ENCODE measurements at places on chromosomes 11 and 22. TPM values are rescaled to one million over a fixed set of nuclear protein-coding genes. Genes with fewer than 3 reads are reported as not detected.

DNA sequence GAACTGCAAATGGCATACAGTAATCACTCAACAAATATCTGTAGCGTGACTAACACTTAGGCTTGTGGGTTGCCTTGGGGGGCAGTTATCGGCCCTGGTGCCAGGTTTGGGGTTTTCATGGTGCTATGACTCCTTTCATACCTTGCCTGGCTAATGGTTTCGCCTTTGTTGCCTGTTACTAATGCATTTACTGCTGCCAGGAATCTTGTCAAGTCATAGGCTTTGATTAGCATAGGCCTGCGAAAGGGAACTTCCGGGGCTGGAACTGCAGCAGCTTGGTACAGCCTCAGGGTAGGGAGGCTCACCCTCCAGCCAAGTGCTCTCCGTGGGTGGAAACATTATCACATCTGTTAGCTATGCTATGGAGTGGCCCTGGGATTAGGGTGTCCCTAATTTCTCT lies 13.2 kb downstream of the SLC25A18 start:
- H3K4me1 ChIP-seq = peaks cover 32% of the 10 kb centered on the region
- DNase-seq = peak; percentile 99
- H3K27me3 ChIP-seq = no peaks in the 10 kb centered on the region
- no peaks in the 10 kb centered on the region for H3K36me3 ChIP-seq
- peak overlapping the region; percentile 88 for H3K27ac ChIP-seq

DNA sequence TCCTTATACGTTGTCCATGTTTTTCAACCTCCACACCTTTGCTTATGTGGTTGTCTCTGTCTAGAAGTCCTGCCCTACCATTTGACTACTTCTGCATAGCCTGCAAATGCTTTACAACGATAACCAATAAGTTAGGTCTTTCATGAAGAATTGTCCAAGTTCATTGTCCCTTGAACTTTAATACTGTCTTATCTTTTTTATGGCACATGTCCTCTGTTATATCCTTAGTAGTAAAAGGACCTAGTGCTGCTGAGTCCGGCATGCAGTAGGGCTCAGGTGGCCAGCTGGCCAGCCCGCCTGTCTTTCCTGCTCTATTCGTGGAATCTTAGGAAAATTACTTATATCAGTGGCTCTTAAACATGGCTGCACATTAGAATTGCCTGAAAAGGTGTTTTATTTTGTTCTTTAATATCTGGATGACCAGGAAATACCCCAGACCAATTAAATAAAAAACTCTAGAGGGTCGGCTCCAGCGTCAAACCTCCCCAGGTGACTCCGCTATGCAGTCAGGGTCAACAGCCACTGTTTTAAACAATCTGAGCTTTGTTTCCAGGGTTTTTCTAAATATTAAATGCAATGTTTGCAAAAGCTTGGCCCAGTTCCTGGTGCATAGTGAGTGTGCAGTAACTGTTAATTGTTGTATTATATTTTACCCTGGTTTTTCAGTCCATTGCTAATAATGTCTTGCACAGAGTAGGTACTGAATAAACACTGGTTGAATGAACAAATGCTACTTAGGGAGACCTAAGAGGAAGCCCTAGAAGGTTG lies 64.6 kb upstream of the SESN3 start:
- H3K4me3 ChIP-seq = no peak overlapping the region
- no peak for DNase-seq
- H3K36me3 ChIP-seq = no peaks in the 10 kb centered on the region
- H3K27me3 ChIP-seq = no peaks in the 10 kb centered on the region
- H3K27ac ChIP-seq = no peak overlapping the region

- H3K4me3 ChIP-seq = no peak overlapping the region
- H3K4me1 ChIP-seq = no peaks in the 10 kb centered on the region
- peaks cover 44% of the 10 kb centered on the region for H3K27me3 ChIP-seq
- H3K27ac ChIP-seq = no peak overlapping the region
These were observed 25.0 kb upstream of the TMPRSS4 start for GRCh38 chr11:118051611-118052461.

- no peaks in the 10 kb centered on the region for H3K27me3 ChIP-seq
- no peaks in the 10 kb centered on the region for H3K4me1 ChIP-seq
- peaks cover 20% of the 10 kb centered on the region for H3K36me3 ChIP-seq
- no peak overlapping the region for H3K27ac ChIP-seq
These were observed 209.9 kb downstream of the LARGE1 start for GRCh38 chr22:33710326-33710725.

DNA sequence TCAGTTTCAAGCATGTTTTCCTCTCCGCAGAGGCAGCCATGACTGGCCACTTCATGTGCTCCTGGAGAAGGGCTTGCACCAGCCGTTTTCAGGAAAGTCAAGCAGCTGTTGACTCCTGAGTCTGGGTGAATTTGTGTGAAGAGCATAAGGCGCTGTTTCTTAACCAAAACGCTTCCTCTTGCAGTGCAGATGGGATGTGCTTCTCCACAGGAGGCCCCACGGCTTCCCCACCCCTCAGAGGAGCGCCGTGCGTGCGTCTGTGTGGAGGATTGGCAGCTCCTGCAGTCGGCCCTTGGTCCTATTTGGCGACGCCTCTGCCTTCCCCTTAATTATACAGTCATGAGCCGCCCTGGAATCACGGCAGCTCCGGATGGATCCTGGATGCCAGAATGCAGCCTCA lies 54.1 kb upstream of the B3GAT1 start:
- H3K27me3 ChIP-seq = no peaks in the 10 kb centered on the region
- H3K4me1 ChIP-seq = no peaks in the 10 kb centered on the region
- H3K4me3 ChIP-seq = no peak overlapping the region

- no peaks in the 10 kb centered on the region for H3K27me3 ChIP-seq
- no peak overlapping the region for H3K27ac ChIP-seq
- DNase-seq = no peak
- H3K36me3 ChIP-seq = peaks cover 19% of the 10 kb centered on the region
- H3K4me3 ChIP-seq = no peak overlapping the region
- peaks cover 32% of the 10 kb centered on the region for H3K4me1 ChIP-seq
These were observed 20.0 kb downstream of the APLP2 start for GRCh38 chr11:130089674-130090073.

GRCh38 chr11:103947546-103947919 lies 88.9 kb upstream of the DDI1 start:
- DNase-seq = peak; percentile 46
- no peaks in the 10 kb centered on the region for H3K36me3 ChIP-seq
- H3K27ac ChIP-seq = no peak overlapping the region
- H3K4me1 ChIP-seq = peaks cover 25% of the 10 kb centered on the region

- no peaks in the 10 kb centered on the region for H3K4me1 ChIP-seq
- H3K36me3 ChIP-seq = no peaks in the 10 kb centered on the region
- no peak for DNase-seq
- no peak overlapping the region for H3K27ac ChIP-seq
These were observed 13.6 kb downstream of the EFCAB6 start for GRCh38 chr22:43798492-43798891.

DNA sequence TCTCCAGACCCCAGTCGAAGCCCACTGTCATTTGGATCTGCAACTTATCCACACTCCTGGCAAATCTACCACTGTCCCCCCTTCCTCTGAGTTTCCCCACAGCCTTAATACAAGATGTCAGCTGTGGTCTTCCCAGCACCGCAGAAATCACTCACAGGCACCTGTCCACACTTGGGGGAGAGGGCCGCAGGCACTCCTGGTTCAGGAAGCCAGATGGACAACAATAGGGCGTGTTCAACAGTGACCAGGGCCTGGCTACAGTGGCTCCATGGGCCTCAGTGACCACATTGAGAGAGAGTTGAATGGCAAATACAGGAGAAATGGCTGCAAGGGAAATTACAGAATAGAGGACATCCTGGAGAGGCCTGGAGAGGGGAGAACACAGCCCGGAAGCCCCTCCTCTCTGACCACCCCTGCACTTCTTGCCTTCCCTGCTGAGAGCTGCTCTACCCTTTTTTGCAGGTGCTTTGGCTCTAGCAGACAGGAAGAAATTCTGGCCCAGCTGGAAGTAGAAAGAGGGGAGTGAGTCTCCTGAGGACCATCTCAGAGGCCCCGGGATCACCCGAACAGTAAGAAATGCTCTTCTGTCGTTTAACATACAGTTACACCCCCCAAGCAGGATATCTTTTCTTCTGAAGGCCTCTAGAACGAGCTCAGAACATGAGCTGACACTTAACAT lies 164.6 kb downstream of the FEZ1 start:
- no peak for DNase-seq
- no peaks in the 10 kb centered on the region for H3K36me3 ChIP-seq
- no peak overlapping the region for H3K4me3 ChIP-seq
- H3K27me3 ChIP-seq = peaks cover 46% of the 10 kb centered on the region
- no peak overlapping the region for H3K27ac ChIP-seq

CRYAB gene
- total RNA-seq = 53.6 TPM

OR5L2 gene
- not detected for total RNA-seq

OR8G1 gene
- total RNA-seq = not detected
